Stimulated activated CD4-positive, alpha-beta T cell treated with anti-CD3 and anti-CD28 coated beads, Interleukin-15, amount 100 ng/mL, for 1 hour (primary cell): ENCODE measurements at places on chromosomes 1 and 21.
A peak's percentile ranks its signal among the peaks of the same experiment; 100 is the strongest.

- DNase-seq: no peak
These were observed 27.6 kb downstream of the CSMD2 start for GRCh38 chr1:34137411-34137810.

- DNase-seq: no peak
These were observed 6.3 kb downstream of the KLHL21 start for GRCh38 chr1:6596351-6596750.

- no peak for DNase-seq
These were observed 39.9 kb upstream of the NFASC start for GRCh38 chr1:204830747-204831146.

GRCh38 chr1:210330279-210330866 is 1.7 kb downstream of the HHAT start:
- no peak for DNase-seq

DNA sequence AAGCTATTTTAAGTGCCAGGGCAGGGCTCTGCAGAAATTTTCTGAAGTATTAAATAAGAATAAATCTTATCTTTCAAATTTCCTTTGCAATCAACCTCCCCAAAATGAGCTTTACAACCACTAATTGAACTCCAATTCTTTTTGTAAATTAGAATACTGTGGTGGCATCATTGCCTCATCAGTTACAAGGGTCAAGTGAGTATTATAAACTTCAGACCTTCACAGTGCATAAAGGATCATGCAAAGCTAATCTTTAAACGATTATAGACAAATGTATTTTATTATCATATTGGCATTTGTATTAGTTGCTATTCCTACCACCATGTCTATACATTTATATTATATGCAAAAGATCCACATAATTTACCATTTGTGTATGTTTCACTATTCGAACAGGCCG is 7.2 kb downstream of the CHML start:
- no peak for DNase-seq

DNA sequence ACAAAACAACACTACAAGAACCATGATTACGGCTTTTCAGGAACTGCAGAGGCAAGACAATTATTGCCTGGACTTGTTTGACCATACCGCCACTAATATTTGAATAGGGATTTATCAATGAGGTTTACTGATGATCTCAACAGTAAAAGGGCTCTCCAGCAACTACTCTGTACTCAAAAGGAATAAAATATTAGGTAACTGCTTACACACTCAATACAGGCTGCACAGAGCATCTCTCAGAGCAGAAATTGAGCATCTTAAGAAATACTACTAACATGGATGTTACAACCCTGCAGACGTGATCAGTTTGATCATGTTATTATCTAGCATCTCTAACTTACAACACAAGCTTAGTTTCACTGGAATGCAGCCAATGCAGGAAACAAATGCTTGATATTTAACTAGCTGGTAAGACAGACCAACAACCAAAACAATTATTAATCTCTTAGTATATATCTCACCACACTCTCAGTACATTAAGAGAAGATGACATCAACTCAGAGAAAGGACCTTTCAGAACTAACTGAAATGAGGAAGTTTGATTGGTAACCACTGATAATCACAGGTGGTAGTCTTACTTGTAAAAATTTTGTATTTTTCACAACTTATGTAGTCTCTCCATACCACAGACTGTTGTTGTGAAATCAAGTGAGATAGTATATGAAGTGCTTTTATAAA is 52.2 kb downstream of the PUM1 start:
- DNase-seq: no peak

DNA sequence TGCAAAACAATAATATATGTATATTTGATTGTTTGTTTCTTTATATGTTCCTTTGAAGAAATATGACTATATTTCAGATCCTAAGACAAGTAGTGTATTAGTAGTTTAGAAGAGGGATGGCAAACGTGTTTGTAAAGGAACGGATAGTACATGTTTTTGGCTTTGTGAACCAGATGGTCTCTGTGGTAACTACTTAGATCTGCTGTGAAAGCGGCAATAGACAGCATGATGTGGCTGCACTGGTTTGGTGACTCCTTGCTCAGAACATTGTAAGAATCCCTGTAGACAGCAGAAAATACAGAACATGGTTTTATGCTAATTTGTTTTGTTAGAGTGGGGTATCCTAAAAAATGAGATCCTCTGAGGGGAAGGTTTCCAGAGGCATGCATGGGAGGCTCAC is 3.1 kb downstream of the ACADM start:
- DNase-seq: no peak

GRCh38 chr1:59994302-59995198 is 68.0 kb upstream of the CYP2J2 start:
- DNase-seq: no peak

GRCh38 chr1:153577138-153577537 is 11.5 kb upstream of the S100A2 start:
- DNase-seq: no peak

- no peak for DNase-seq
These were observed 163.2 kb downstream of the ZBTB18 start for GRCh38 chr1:244214009-244214967.

DNA sequence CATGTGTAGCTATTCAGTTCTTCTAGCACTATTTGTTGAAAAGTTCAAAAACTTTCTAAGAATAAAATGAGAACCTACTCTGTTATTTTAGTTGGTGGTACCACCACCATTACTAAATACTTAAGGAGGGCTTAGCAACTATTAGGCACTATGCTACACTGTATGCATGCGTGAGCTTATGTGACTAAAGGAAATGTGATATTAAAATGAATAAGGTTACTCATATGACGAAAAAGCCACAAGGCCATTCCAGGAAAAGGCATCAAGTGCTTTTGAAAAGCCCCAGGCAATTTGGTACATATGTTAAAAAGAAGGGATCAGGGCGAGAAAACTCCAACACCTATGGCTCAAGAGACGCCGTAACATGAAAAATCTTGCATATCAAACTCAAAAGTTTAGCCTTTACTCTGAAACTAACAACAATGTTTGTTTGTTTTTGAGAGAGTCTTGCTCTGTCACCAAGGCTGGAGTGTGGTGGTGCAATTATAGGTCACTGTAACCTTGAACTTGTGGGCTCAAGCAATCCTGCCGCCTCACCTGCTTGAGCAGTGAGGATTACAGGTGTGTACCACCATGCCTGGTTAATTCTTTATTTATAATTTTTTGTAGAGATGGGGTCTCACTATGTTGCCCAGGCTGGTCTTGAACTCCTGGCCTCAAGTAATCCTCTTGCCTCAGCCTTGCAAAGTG is 42.5 kb downstream of the EPRS1 start:
- no peak for DNase-seq

GRCh38 chr1:198443365-198444233 is 96.9 kb downstream of the ATP6V1G3 start:
- no peak for DNase-seq

- DNase-seq: no peak
These were observed 43.6 kb upstream of the CCDC190 start for GRCh38 chr1:162904579-162904978.

DNA sequence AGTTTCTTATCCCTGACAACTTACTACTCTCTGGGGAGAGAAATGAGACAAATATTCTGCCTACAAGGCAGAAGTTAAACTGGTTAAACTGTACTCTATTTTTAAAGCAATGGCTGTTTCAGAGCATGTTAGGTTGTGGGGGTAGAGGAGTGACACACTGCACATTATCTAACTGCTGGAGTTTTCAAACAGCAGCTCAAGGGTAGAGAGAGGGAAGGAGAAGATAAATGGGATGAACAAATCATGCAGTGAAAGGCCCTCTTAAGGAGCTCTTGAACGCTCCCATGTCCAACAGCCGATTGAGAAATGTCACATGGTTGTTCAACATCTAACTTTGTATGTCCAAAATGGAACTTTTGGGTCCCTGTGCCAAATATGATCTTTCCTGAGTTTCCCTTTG is 14.0 kb upstream of the IFI44L start:
- DNase-seq: no peak

DNA sequence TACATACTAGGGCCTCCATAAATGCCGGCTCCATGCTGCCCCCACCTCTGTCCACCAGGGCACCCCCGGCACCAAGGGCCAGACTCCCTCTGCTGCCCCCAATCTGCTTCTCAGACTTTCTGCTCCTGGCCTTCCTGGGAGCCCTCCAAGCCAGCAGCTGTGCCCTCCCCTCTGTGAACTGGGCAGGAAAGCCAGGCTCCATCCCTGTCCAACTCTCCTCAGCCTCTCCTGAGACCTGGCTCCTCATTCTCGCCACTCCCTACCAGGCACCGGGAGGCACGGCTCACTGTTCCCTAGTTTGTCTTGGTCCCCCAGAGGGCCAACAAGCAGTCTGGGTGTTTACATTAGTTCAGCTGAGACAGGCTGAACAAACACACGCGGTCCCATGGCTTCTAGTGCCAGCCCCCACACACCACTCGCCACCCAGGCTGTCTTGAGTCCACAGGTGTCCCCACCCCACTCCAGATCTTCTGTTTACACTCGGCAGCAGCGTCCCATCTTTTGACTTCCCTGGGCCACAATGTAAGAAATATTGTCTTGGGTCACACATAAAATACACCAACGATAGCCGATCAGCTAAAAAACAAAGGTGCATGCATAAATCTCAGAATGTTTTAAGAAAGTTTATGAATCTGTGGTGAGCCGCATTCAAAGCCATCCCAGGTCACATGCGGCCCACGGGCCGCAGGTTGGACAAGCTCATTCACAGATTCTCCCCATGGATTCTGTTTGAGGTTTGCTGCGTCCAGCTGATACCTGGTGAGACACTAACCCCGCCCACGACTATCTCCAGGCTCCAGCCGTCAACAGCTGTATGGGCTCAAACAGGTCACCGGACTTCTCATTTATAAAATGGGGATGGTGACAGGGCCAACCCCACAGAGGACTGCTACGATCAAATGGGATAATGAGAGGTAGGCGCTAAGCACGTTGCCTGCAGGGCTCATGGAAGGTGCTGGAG is 29.5 kb upstream of the ECE1 start:
- no peak for DNase-seq

DNA sequence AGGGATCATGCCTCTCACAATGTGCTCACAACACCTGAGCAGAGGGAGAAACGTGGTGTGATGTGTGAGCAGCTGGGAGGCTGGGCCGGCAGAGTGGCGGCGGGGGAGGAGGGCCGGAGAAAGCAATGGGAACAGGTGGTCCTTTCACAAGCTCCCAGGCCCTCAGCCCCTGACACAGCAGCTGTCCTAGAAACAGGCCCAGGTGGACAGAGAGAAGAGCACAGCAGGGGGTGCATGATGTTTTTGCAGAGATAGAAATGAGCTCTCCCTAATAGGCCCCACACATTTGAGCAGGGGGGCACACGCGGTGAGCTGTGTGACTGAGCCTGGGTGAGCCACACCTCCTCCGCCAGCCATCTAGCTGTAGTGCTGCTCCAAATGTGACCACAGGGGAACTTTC is 7.6 kb upstream of the RGS16 start:
- DNase-seq: no peak

DNA sequence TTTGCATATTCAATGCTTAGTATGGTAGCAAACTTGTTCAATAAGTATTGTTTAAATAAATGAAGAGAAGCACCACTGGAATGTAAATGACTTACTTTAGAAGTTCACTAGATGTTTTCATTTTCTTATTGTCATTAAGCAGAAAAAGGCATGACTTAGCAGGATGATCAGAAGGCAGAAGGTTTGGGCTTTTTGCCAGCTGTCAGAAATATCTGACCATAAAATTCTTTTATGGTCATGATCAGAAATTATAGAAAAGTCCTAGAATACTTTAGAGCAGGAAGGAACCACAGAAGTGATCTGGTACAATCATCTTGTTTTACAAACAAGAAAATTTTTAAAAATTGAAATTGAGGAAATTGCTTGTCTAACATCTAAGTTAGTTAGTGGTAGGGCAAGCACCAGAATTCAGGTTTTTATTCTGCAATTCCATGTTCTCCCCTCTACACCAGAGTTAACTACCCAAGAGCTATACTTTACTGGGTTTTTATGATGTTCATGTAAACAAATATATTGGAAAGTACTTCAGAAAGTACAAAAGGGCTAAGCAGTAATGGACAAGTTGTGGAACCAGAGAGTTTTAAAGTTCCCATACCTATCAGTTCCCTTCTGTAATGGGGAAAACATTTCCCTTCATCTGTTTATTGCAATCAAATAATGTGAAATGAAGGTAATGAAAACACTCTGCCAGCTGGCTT is 10.1 kb downstream of the FMO5 start:
- DNase-seq: no peak

DNA sequence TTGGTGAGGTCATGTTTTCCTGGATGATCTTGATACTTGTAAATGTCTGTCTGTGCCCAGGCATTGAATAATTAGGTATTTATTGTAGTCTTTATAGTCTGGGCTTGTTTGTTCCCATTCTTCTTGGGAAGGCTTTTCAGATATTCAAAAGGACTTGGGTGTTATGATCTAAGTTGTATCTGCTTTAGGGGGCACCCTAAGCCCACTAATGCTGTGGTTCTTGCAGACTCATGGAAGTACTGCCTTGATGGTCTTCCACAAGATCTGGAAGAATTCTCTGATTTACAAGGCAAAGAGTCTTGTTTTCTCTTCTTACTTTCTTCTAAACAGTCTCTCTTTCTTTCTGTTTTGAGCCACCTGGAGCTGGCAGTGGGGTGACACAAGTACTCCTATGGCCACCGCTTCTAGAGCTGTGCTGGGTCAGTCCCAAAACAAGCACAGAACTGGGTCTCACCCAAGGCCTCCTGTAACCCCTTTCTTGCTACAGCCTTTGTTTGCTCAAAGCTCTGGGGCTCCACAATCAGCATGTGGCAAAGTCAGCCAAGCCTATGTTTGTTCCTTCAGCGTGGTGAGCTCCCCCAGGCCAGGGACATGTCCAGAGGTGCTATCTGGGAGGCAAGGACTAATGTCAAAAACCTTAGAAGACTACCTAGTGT is 12.6 kb downstream of the VN1R5 start:
- DNase-seq: no peak

DNA sequence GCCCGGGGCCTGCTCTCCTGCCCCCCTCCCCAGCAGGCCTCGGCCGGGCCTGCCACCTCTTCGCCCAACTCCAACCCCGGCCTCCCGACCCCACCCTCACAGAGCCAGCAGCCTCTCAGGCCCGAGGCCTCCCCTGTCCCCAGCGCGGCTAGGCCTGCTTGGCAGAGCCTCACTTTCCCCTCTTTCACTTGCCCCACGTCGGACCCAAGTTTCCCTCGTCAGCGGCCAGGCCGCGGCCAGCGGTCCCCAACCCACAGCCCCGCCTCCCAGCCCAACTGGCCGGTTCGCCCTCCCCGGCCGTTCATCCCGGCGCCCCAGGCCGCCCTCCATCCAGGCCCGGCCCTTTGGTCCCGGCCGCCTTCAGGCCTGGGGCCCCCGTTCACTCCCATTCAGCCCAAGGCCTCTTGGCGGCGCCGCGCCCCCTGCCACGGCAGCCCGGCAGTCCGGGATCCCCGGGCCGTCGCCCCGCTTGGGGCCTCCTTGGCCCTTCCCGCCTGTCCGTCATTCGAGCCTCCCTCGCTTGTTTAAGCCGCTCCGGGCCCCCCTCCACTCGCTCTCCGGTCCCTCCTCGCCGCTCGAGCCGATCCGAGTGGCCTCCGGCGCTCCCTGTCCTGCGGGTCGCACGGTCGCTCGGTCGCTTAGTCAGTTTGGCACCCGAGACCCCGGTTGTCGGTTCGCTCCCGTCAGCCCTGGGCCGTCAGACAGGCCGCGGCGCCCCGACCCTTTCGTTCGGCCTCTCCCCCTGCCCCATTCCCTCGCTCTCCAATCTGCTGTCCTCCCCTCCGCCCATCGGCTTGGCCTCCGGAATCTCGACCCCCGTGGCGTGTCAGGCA is 1.4 kb downstream of the LRRC41 start:
- DNase-seq: peak; percentile 24
